ELR (cell line): ENCODE measurements at places on chromosomes 5 and 9.

DNA sequence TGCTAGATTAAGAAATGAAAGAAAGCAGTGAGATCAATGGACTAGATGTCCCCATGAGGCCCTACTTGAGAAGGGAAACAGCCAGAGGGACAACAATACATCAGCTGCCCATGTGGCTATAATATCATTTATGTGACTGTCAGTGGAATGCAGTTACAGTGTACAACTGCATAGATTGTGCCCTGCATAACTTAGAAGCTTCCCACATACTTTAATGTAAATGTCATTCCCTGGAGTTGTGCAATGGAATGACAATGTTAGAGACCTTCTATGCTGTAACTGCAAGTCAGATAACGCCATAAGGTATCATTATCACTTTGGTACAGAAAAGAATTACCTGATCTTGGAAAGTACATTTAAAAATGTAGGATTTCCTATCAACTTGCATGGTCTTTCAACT, 67.4 kb downstream of the FBN2 start:
- peak; percentile 52 for DNase-seq

GRCh38 chr5:138922494-138922893, 47.4 kb upstream of the LRRTM2 start:
- DNase-seq = no peak

DNA sequence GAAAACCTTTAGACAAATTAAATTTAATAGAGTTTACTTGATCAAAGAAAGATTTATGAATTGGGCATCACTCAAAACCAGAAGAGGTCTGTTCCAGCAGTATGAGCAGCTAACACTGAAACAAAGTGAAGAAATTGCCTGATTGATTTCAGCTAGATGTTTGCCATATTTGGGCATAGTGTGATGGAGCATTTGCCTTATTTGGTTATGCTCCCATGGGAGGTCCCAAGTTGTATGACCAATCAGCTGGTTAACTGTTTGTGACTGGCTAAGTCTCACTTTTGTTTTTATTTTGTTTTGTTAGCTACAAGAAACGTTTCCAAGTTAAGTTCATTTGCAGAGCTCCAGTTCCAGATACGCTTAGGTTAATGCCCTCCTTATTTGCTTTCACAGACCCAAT, 53.3 kb upstream of the LMNB1 start:
- no peak for DNase-seq

DNA sequence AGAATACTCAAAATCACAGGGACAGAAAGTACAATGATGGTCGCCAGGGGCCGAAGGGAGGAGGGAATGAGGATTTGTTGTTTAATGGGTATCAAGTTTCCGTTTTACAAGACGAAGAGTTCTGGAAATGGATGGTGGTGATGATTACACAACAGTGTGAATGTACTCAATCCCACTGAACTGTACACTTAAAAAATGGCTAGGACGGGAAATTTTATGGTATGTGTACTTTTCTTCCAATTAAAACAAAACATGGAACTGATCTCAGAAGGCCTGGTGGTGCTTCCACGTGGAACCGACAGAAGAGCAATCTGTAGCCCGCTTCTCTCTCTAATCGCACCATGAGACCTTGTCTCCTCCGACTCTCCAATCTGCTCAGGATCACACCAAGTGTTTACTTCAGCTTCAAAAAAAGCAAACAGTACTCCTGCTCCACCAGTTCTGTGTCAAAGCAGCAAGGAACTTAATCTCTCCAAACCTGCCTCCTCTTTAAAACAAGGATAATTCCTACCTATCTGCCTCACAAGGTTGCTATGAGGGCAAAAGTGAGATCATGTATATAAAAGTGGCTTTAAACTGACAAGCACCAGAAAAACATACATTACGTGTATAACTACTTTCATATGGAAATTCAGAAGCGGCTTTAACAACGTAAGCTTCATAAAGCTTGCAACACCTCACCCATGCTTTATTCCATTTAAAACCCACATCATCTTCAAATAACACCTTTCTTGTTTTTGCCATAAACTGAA, 2.1 kb downstream of the ECPAS start:
- peak; percentile 54 for DNase-seq

DNA sequence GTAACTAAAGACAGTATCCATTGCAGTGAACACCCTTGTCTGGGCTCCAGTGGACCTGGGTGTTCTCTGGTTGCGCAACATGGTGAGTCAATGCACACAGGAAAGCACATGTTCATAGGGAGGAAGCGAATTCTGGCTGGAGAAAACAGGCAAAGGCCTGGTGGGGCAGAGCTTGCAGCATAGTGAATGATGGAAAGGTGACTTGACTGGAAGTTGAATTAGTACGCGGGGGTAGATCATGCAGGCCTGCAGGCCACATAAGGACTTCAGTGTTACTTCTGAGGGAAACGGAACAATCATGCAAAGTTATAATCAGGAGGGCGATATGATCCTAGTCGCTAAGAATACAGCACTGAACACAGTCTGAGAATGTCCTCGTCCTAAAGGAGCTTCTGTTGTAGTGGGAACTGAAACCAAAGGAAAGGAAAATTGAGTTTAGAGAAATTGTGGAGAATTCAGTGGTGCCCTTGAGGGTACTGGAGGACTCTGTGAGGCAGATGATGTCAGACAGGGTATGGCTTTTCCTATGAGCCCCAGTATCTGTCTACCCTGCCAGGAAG, 71.9 kb upstream of the RANBP3L start:
- DNase-seq = peak; percentile 80

DNA sequence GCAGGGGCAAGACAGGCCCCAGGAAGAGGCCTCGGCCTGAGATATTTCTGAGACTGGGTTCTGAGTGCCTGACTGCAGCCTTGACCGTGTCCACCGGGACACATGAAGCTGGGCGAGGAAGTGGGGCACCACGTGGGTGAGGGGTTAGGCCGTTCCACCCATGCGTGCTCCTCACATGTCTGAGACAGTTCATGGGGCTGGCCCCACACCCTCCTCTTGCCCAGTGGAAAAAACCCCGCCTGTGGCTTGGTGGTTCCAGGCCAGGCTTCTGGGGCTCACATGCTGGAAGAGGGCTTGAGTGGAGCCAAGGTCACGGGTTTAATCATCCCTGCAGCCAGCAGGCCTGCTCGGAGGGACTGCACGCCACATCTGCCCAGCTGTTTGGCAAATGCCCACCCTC, 11.4 kb downstream of the HMCN2 start:
- DNase-seq = no peak
